Uterus (tissue), 4 donors: ENCODE measurements at places on chromosomes 3 and 15. TPM values are rescaled to one million over a fixed set of nuclear protein-coding genes. Genes with fewer than 3 reads are reported as not detected.

- no peak for DNase-seq
- H3K27me3 ChIP-seq: no peaks in the 10 kb centered on the region
- H3K27ac ChIP-seq: no peak overlapping the region
- no peaks in the 10 kb centered on the region for H3K36me3 ChIP-seq
- no peak overlapping the region for H3K4me3 ChIP-seq
Observed at GRCh38 chr3:173761161-173761560, 363.6 kb downstream of the NLGN1 start.

Gene C3orf49
- not detected for total RNA-seq

- DNase-seq: no peak
- H3K4me1 ChIP-seq: no peaks in the 10 kb centered on the region
- H3K36me3 ChIP-seq: no peaks in the 10 kb centered on the region
- H3K4me3 ChIP-seq: no peak overlapping the region
Observed at GRCh38 chr15:85892232-85892631, 97.5 kb upstream of the KLHL25 start.

GRCh38 chr3:60657972-60658371 lies 593.3 kb downstream of the FHIT start:
- H3K27me3 ChIP-seq: no peaks in the 10 kb centered on the region
- no peak overlapping the region for H3K4me3 ChIP-seq
- DNase-seq: no peak
- H3K36me3 ChIP-seq: no peaks in the 10 kb centered on the region

DNA sequence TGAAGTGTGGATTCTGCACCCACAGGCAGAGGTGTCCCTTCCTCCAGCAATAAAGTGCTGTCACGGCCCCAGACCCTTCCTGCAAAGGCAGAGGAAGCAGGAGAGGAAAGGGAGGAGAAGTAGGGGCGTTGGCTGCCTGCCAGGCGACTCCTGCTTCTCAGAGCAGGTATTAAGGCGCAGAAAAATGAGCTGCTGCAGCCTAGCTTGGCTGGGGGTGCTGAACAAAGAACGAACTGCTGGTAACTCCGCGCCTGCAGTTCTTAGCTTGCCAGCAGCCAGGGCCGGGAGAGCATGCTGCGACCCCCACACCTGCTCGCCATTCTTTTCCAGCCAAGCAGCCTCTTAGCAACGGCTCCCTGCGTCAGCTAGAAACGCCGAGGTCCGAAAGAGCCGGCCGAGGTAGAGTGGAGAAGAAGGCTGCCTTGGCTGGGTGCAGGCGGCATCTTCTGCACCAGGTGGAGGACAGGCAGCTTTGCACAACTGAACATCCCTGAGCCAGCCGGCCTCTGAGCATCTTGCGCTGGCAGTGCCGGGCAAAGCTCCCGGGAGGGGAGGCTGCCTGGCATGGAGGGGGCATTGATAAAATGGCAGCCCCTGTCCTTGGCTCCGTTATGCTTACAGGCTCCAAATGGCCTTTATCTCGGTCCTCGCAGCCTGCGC lies 296.0 kb downstream of the MEX3B start:
- no peaks in the 10 kb centered on the region for H3K36me3 ChIP-seq
- H3K4me1 ChIP-seq: no peaks in the 10 kb centered on the region
- no peak overlapping the region for H3K4me3 ChIP-seq
- H3K27ac ChIP-seq: no peak overlapping the region
- no peaks in the 10 kb centered on the region for H3K27me3 ChIP-seq

Gene SLC7A14
- not detected for total RNA-seq
